IMR-90 (cell line): ENCODE measurements at places on chromosomes 7 and 10. TPM values are rescaled to one million over a fixed set of nuclear protein-coding genes. Genes with fewer than 3 reads are reported as not detected.

The ABCA13 gene
- total RNA-seq, result under 0.01 TPM in 2 replicates

The C10orf67 gene
- total RNA-seq, result 0.18 and 0.28 TPM in 2 replicates

The CRHR2 gene
- total RNA-seq, result not detected in 2 replicates

The GPR15LG gene
- not detected in 2 replicates for total RNA-seq

The TRIM4 gene
- total RNA-seq, result 10.6 and 15.3 TPM in 2 replicates

The CNPY4 gene
- 13.3 and 20.0 TPM in 2 replicates for total RNA-seq

The PILRA gene
- total RNA-seq, result not detected in 2 replicates

The CTAGE4 gene
- not detected in 2 replicates for total RNA-seq

The CUX1 gene
- 19.7 TPM in 2 replicates for total RNA-seq

The PRKG1 gene
- total RNA-seq, result 18.3 and 22.5 TPM in 2 replicates

The PKD1L1 gene
- total RNA-seq, result under 0.01 TPM in 2 replicates

The AASS gene
- 12.9 and 15.0 TPM in 2 replicates for total RNA-seq

- H3K27ac ChIP-seq, result no peak overlapping the region
- DNase-seq, result no peak
- peaks cover 2% of the 10 kb centered on the region; the same call in 1 of the 2 replicates for H3K4me1 ChIP-seq
- H3K36me3 ChIP-seq, result peaks cover 6% of the 10 kb centered on the region
Observed at GRCh38 chr10:63528084-63528744, 7.0 kb downstream of the REEP3 start.

GRCh38 chr10:123203393-123204126, 49.4 kb downstream of the BUB3 start:
- H3K36me3 ChIP-seq, result no peaks in the 10 kb centered on the region
- no peaks in the 10 kb centered on the region for H3K4me1 ChIP-seq
- H3K27me3 ChIP-seq, result no peaks in the 10 kb centered on the region

- no peak overlapping the region for H3K4me3 ChIP-seq
- H3K36me3 ChIP-seq, result no peaks in the 10 kb centered on the region
- H3K27ac ChIP-seq, result no peak overlapping the region
- H3K27me3 ChIP-seq, result no peaks in the 10 kb centered on the region
- DNase-seq, result no peak
Observed at GRCh38 chr10:36720895-36721294, 404.5 kb upstream of the ANKRD30A start.

DNA sequence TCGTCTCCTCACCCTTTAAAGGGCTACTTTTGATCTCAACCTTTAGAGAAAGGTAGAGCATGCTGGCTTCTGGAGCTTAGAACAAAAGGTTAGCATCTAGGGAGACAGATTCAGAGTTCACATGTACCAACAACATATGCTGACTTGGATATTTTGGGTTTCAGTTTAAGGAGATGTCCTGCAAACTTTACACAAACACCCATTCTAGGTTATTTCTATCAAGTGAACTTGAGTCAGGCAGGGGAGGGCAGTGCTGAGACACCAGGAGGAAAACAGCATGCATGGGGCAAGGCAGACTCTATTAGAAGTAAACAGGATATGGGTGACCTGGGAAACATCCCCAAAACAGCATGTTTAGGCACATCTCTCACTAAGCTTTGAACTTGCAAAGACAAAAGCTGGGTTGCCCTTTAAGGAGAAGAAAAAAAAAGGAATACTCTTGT, 43.8 kb downstream of the ARL4A start:
- peaks cover 2% of the 10 kb centered on the region; the same call in 1 of the 2 replicates for H3K4me1 ChIP-seq
- no peaks in the 10 kb centered on the region for H3K27me3 ChIP-seq
- no peak overlapping the region for H3K27ac ChIP-seq
- H3K4me3 ChIP-seq, result no peak overlapping the region

DNA sequence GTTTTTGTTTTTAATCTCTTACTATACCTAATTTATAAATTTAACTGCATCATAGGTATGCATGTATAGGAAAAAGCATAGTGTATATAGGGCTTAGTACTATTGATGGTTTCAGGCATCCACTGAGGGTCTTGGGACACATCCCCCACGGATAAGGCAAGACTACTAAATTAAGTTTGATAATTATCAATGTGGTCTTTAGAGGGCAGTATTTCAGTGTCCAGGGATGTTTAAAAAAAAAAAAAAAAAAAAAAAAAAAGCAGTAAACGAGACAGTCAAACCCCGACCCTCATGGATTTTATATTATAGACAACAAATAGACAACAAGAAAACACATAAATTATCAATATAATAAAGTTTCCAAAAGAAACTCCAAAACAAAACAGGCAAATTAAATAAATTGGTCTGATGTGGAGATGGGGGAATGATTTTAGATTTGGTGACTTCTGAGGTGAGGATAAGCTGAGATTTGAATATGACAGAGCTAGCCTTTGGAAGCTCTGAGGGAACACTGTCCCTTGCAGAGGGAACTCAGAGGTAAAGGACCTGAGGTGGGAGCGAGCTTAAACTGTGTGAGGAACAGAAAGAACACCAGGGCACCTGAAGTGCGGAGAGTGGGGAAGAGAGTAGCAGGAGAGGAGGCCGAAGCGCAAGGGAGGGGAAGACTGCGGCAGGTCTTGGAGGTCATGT, 14.8 kb downstream of the ACSM6 start:
- no peak for DNase-seq
- H3K27ac ChIP-seq, result no peak overlapping the region
- H3K27me3 ChIP-seq, result no peaks in the 10 kb centered on the region

DNA sequence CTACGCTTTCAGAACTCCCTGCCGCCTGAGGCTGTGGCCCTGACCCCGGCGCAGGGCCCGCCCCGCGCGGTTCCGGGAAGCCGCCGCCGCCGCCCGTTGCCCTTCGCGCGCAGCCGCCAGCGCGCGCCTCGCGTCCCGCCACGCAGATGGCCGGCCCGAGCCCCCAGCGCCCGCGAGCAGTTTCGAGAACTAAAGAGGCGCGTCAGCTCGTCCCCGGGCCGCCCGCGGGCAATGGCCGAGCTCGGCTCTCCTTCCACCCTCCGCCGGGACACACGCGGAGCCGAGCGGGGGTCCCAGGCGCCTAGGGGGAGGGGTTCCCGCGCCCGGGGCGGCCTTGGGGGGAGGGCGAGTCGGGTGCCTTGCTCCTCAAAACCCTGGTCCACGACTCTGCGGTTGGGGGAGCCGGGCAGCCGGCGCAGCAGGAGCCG, 1.8 kb downstream of the HNRNPF start:
- H3K4me3 ChIP-seq, result peak overlapping the region; percentile 82
- peak; percentile 36 for DNase-seq
- H3K27me3 ChIP-seq, result no peaks in the 10 kb centered on the region
- peak overlapping the region; percentile 96 for H3K27ac ChIP-seq

DNA sequence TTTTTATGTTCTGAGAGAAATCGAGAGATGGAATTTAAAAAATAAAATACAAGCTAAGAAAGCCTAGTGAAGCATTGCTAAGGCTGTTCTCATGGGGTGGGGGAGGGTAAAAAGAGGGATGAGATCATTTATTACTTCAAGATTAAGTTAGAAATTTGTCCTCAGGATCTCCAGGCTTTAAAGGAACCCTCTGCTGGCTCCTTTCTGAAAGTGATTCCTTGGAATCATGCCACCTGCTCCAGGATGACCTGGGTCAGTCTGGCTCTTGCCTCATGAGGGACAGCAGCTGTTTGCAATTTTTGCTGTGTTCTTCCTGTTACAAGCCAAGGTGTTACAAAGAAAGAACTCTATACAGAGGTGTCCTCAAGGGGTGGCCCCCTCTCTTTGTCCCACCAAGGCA, 69.8 kb downstream of the CDK1 start:
- H3K4me3 ChIP-seq, result no peak overlapping the region
- peaks cover 12% of the 10 kb centered on the region for H3K4me1 ChIP-seq
- no peak overlapping the region for H3K27ac ChIP-seq
- H3K27me3 ChIP-seq, result no peaks in the 10 kb centered on the region
- DNase-seq, result peak; percentile 52

GRCh38 chr10:26555719-26556368, 117.7 kb downstream of the APBB1IP start:
- H3K27me3 ChIP-seq, result no peaks in the 10 kb centered on the region
- no peak overlapping the region for H3K27ac ChIP-seq
- H3K4me3 ChIP-seq, result no peak overlapping the region
- DNase-seq, result no peak

- no peak overlapping the region for H3K4me3 ChIP-seq
- no peaks in the 10 kb centered on the region for H3K4me1 ChIP-seq
- H3K36me3 ChIP-seq, result no peaks in the 10 kb centered on the region
Observed at GRCh38 chr7:136179851-136180721, 202.9 kb upstream of the MTPN start.

DNA sequence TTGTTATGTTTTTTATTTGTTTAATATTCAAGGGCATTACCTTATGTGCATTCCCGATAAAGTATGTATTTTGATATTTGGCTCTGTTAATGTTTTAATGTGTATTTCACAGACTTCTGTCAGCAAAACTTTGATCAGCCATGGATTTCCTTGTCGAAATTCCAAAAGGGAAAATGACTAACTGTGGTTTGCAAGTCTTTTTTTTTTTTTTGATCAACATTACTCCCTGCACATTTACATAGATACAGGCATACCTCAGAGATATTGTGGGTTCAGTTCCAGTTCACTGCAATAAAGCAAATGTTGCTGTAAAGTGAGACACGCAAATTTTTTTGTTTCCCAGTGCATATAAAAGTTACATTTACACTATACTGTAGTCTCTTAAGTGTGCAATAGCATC, 351.9 kb downstream of the CXCL12 start:
- DNase-seq, result peak; percentile 65
- no peak overlapping the region for H3K27ac ChIP-seq
- H3K4me1 ChIP-seq, result no peaks in the 10 kb centered on the region
- no peak overlapping the region for H3K4me3 ChIP-seq

- H3K4me1 ChIP-seq, result peaks cover 2% of the 10 kb centered on the region; the same call in 1 of the 2 replicates
- DNase-seq, result peak; percentile 4
- no peaks in the 10 kb centered on the region for H3K36me3 ChIP-seq
- peak overlapping the region; percentile 42 for H3K4me3 ChIP-seq
- no peak overlapping the region for H3K27ac ChIP-seq
- peaks cover 67% of the 10 kb centered on the region for H3K27me3 ChIP-seq
Observed at GRCh38 chr7:1665549-1666316, 4.3 kb upstream of the ELFN1 start.

DNA sequence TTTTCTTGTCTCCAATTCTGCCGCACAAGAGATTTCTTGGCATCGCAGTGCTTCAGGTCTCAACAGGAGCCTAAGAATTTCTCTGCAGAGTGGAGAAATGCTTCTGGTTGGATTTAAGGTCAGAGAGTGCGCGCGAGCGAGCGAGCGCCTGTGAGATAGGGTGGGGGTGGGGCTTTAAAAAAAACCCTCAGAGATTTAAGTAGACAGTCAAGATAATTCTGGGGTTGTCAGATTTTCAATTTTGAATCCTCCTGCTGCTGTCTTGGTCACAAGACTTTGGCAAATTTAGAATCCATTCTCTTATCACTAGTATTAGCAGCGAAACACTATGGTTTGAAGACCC, 49.7 kb downstream of the CPEB3 start:
- no peaks in the 10 kb centered on the region for H3K27me3 ChIP-seq
- H3K4me1 ChIP-seq, result peaks cover 2% of the 10 kb centered on the region; the same call in 1 of the 2 replicates
- H3K36me3 ChIP-seq, result no peaks in the 10 kb centered on the region
- peak; percentile 9 for DNase-seq
- H3K27ac ChIP-seq, result no peak overlapping the region

GRCh38 chr7:121016966-121017365, 28.5 kb downstream of the CPED1 start:
- peak overlapping the region; percentile 41; the same call in 1 of the 2 replicates for H3K27ac ChIP-seq
- H3K4me1 ChIP-seq, result peaks cover 10% of the 10 kb centered on the region
- no peak overlapping the region for H3K4me3 ChIP-seq
- no peaks in the 10 kb centered on the region for H3K27me3 ChIP-seq
- peaks cover 2% of the 10 kb centered on the region; the same call in 1 of the 2 replicates for H3K36me3 ChIP-seq

GRCh38 chr10:7720478-7720877, 17.4 kb downstream of the ITIH2 start:
- H3K36me3 ChIP-seq, result no peaks in the 10 kb centered on the region
- H3K27me3 ChIP-seq, result no peaks in the 10 kb centered on the region; the same call in 1 of the 2 replicates
- no peak overlapping the region for H3K27ac ChIP-seq
- H3K4me3 ChIP-seq, result no peak overlapping the region
- no peaks in the 10 kb centered on the region for H3K4me1 ChIP-seq

- no peak overlapping the region for H3K4me3 ChIP-seq
- DNase-seq, result no peak
- H3K4me1 ChIP-seq, result no peaks in the 10 kb centered on the region
- H3K27ac ChIP-seq, result no peak overlapping the region
- H3K36me3 ChIP-seq, result no peaks in the 10 kb centered on the region
- H3K27me3 ChIP-seq, result no peaks in the 10 kb centered on the region
Observed at GRCh38 chr10:66472156-66472555, 453.7 kb upstream of the LRRTM3 start.

GRCh38 chr7:24283897-24284698, at the start of gene NPY:
Gene NPY (plus strand): TSS chr7:24284190. CDS start chr7:24285241, 1,051 bp downstream.
- peaks cover 27% of the 10 kb centered on the region for H3K27me3 ChIP-seq
- no peaks in the 10 kb centered on the region for H3K4me1 ChIP-seq
- no peak within 1 kb of the TSS for H3K4me3 ChIP-seq
- no peak within 1 kb of the TSS for H3K27ac ChIP-seq

- H3K27me3 ChIP-seq, result no peaks in the 10 kb centered on the region
- no peak overlapping the region for H3K4me3 ChIP-seq
- DNase-seq, result peak; percentile 40
- peaks cover 43% of the 10 kb centered on the region for H3K36me3 ChIP-seq
- peaks cover 27% of the 10 kb centered on the region for H3K4me1 ChIP-seq
Observed at GRCh38 chr10:102814453-102814871, 22.8 kb downstream of the CYP17A1 start.

- DNase-seq, result no peak
- H3K4me1 ChIP-seq, result no peaks in the 10 kb centered on the region
- no peaks in the 10 kb centered on the region for H3K36me3 ChIP-seq
- H3K27me3 ChIP-seq, result peaks cover 2% of the 10 kb centered on the region; the same call in 1 of the 2 replicates
- no peak overlapping the region for H3K4me3 ChIP-seq
Observed at GRCh38 chr7:75835688-75836285, 22.2 kb upstream of the CCL24 start.

DNA sequence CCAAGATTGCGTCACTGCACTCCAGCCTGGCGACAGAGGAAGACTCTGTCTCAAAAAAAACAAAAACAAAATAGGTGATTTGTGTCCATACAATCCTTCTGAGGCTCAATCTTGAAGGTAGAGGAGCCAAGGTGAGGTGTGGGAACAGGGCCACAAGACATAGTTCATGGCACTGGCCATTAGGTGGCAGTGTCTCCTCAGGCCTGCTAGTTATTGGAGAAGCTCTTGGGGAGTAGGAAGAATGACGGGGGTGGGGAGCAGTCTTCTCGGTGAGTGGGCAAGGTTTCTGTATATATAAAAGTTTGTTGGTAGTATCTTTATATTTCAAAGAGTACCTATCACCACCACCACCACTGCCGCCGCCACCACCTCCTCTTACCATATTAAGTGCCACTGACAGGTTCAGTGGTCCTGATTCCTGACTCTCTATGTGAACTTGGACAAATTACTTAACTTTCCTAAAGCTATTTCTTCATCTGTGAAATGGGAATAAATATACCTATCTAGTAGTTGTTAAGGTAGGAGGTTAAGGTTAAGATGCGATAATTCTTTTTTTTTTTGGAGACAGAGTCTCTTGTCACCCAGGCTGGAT, 24.0 kb downstream of the CCSER2 start:
- H3K4me1 ChIP-seq, result peaks cover 12% of the 10 kb centered on the region
- no peak overlapping the region for H3K27ac ChIP-seq
- no peaks in the 10 kb centered on the region for H3K36me3 ChIP-seq
- no peak overlapping the region for H3K4me3 ChIP-seq
- no peaks in the 10 kb centered on the region for H3K27me3 ChIP-seq

- DNase-seq, result no peak
- H3K36me3 ChIP-seq, result no peaks in the 10 kb centered on the region
- no peaks in the 10 kb centered on the region for H3K27me3 ChIP-seq
- no peak overlapping the region for H3K27ac ChIP-seq
- peaks cover 11% of the 10 kb centered on the region for H3K4me1 ChIP-seq
Observed at GRCh38 chr10:89092439-89092838, 101.8 kb downstream of the FAS start.

- H3K27ac ChIP-seq, result no peak overlapping the region
- no peak overlapping the region for H3K4me3 ChIP-seq
- no peaks in the 10 kb centered on the region for H3K36me3 ChIP-seq
- peaks cover 13% of the 10 kb centered on the region for H3K4me1 ChIP-seq
- DNase-seq, result no peak
Observed at GRCh38 chr10:31000867-31001266, 30.8 kb downstream of the ZNF438 start.
